Muscle of back (tissue), 13 donors: ENCODE measurements at places on chromosomes 5 and 9.

- no peak for DNase-seq
Observed at GRCh38 chr5:148843510-148844318, 17.3 kb downstream of the ADRB2 start.

- DNase-seq = no peak
Observed at GRCh38 chr9:25119041-25119440, 559.2 kb downstream of the TUSC1 start.

GRCh38 chr5:38931731-38932130 is 85.9 kb downstream of the OSMR start:
- no peak for DNase-seq

GRCh38 chr5:134530301-134531077 is 5.0 kb downstream of the JADE2 start:
- no peak for DNase-seq

GRCh38 chr5:55037046-55037771 is 13.2 kb downstream of the GZMK start:
- DNase-seq = no peak

- no peak for DNase-seq
Observed at GRCh38 chr9:116765011-116765410, 77.9 kb downstream of the TRIM32 start.

GRCh38 chr9:14935964-14936363 is 25.7 kb upstream of the FREM1 start:
- DNase-seq = no peak

DNA sequence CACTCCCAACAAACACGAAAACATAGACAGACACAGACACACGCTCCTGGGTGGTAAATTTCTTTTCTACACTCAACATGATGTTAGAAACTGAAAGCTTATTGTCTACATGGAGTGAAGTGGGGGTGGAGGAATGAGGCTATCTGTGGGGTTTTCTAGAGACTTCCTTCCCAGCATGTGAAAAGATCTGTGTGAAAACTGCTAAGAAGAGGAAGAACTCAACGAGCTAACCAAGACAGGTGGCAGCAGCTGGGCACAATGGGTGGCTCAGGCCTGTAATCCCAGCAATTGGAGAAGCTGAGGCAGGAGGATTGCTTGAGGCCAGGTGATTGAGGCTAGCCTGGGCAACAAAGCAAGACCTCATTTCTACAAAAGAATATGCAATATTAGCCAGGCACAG is 7.6 kb downstream of the FYB1 start:
- DNase-seq = no peak

- DNase-seq = no peak
Observed at GRCh38 chr9:79630521-79631403, 59.0 kb downstream of the TLE4 start.

DNA sequence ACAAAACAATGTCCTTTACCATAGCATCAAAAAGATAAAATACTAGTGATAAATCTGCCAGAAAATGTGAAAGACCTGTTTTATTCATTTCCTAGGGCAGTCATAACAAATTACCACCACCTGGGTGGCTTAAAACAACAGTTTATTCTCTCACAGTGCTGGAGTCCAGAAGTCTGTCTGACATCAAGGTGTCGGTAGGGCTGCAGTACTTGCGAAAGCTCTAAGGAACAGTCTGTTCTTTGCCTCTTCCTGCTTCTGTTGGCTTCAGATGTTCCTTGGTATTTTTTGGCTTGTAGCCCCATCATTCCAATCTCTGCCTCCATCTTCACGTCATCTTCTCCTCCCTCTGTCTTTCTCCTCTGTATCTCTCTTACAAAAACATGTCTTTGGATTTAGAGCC is 51.0 kb downstream of the PTPDC1 start:
- DNase-seq = no peak

GRCh38 chr5:148759101-148759500 is 67.3 kb upstream of the ADRB2 start:
- DNase-seq = no peak

DNA sequence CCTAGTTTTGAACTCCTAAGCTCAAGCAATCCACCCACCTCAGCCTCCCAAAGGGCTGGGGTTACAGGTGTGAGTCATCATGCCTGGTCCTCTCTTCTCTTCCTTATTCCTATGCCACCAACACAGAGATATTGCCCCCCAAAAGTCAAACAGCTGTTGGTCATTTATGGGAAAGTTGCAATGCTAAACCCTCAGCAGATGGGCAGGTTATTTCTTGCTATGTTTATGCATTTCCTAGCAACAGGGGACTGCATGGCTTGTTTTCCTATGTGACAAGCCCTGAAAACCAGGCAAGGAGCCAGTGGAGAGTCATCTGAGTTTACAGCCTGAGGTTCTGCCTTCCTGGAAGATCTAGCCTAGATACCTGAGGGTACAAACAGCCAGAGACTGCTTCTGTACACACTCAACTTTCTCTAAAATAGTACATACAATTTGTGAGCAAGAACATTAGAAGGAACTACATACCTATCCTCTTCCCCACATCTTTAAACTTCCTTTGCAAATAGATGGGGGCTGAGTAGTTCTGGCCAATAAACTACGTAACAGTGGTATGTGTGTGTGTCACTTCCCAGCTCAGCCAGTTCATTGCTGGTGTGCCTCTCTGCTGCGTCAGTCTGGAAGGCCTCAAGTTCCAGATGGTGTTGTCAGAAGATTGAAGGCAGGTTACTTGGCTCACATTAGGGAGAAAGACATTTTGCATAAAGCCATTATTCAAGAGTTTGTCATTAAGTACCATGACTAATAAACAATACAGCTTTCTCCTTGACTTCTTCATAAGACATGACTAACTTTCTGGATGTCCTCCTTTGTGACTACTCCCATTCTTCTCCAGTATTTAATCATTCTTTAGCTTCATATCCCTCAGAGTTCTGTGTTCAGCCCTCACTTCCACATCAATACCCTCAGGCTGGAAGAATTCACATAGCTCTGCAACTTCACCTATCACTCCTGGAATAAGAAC is 65.3 kb downstream of the CSNK1A1 start:
- DNase-seq = peak; percentile 99

GRCh38 chr5:81908044-81908443 is 63.8 kb upstream of the ATG10 start:
- DNase-seq = no peak

- DNase-seq = peak; percentile 9
Observed at GRCh38 chr5:7876867-7877266, 7.9 kb downstream of the MTRR start.

- DNase-seq = no peak
Observed at GRCh38 chr5:89289604-89290003, 406.6 kb upstream of the MEF2C start.

DNA sequence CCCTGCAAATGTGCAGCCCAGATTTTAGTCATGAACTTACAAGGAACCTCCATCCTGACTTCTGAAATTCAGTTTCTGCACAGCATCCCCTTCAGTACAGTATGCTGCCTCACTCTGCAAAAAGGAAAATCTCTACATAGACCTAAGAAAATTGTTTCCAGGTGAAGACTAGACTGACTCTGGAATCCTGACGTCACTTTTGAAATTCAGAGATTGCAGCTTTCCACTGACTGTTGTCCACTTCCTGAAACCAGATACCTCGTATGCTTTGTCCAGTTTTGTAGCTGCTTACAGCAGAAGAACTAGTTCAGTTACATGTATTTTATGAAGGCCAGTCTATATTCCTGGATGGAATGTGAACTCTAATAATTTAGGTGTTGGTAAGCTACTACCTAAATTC is 629.3 kb upstream of the ST8SIA4 start:
- no peak for DNase-seq

DNA sequence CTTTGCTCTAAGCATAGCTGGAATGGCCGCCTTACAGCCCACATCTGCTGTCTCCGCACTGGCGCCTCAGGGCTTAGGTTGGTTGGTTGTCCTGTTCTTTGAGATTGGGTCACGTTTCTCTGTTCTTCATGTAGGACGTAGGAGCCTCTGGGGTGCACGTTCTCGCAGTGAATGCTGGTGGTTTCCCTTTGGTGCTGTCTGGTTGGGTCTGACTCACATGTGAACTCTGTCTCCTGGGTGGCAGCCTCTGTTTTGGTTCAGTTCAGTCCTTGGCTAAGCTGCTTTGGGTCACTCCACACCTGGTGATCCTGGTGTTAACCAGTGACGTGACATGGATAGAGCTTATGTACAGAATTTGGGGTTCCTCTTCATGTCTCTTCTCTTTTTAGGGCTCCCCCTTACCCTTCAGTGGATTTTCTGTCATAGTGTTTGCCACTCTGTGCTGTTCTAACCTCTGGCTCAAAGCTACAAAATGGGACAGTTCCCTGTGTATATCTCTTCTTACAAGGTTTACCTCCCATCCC is 12.6 kb upstream of the LPCAT1 start:
- no peak for DNase-seq

- DNase-seq = no peak
Observed at GRCh38 chr9:125145425-125145824, 2.1 kb upstream of the SCAI start.

- peak; percentile 1 for DNase-seq
Observed at GRCh38 chr9:118269623-118270022, 565.4 kb downstream of the TLR4 start.

- DNase-seq = no peak
Observed at GRCh38 chr5:18771097-18771610, 1136.9 kb downstream of the TAF11L14 start.

DNA sequence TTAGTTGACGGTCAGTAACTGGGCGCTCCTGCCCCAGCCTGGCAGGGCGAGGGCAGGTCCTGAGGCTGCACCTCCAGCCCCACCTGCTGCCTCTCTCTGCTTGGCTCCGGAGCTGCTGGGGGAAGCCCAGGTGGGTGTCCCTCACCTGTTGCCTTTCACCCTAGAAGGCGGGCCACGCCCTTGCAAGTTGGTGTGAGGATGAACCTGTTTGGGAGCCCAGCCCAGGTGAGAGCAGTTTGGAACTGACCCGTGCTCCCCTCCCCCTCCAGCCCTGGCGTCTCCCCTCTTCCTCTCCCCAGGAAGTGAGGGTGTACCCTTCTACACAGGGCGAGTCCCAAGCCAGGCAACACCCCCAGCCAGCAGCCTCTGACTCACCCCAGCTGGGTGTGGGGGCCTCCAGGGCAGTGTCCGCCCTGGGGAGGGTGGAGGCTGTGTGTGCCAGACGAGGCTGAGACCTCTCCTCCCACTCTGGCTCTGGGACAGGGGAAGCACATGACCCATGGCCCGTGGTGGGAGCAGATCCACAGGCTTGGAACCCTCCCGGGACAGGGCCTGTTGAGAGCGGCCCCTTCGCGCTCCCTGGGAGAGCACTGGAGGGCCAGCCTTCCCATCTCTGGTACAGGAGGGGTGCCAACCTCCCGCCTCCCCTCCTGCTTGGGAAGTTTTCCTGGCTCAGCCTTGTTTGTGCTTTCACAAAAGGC is 10.4 kb downstream of the LRRC8A start:
- DNase-seq = peak; percentile 51

DNA sequence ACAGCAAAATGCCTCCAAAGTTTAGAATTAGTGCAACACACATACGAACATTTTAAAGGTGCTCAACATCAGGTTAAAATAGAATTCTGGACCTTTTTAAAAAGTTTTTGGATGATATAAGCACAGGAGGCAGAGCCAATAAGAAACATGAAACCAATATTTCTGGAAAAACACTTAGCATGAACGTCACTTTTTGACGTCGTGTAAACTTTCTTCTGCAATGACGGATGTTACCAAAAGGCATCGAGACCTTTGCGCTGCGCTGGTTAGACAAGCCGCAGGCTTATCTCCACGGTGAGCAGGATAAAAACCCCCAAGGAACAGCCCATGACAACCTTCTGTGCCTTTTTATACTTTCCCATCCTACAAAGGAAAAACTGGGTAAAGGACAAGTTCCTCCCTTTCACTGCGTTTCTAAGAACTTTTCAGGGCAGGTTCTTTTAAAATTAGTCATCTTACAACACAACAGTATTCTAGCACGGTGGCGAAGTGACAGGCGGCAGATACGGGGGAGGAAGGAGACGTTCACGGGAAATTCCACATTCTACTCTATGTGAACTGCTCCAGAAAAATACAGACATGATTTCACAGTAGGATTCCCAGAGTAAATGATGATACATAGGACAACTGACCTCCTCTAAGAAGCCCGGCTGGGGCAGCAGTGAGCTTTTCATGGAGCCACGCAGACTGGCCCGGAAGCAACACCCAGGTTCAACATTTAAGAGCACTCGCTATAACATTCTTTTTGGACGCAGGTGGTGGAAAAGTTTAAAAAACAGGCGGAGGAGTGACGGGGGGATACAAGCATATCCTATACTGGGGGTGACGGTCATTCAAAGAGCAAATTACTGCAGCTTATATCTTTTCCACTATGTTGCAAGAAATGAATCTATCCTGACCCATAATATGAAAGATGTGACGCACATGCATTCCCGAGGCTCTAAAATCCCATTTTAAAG is 52.4 kb downstream of the USP20 start:
- no peak for DNase-seq

DNA sequence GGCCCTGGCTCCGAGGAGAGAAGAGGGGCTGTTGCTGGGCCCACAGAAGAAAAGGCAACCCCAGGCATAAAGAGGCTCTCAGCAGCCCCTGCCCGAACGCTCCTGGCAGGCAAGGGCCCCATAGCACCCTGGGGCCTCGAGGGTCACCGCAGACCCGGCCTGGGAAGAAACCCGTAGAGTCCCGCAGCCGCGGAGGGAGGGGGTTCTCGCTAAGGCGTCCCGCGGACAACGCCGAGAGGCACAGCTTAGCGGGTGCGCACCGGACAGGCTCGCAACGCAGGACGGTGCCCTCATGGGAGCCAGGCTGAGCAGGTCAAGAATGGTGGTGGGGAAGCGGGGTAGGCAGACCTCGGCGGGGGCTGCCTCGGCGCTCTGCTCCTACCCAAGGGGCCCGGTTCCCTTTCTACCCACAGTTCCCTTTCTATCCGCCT is 6.7 kb downstream of the PITX1 start:
- DNase-seq = no peak

GRCh38 chr5:177194268-177194667 is 60.7 kb downstream of the NSD1 start:
- DNase-seq = peak; percentile 90

GRCh38 chr9:17963498-17963897 is 384.6 kb downstream of the SH3GL2 start:
- peak; percentile 10 for DNase-seq

DNA sequence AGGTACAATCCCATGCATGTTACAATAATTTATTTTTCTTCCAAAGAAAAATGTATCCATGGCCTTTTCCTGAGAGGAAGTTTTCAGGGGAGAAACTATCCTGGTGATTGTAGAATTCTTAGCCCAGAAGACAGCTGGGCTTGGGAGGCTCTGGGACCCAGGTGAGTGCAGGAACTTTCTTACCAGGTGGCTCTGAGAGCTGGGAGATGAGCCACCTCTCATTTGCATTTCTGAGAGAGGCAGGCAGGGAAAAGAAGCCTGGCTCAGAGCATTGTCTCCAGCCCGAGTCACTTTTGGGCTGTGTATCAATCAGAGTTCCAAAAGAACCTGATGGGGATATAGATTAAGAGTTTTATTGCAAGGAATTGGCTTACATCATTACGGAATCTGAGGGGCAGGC is 52.7 kb downstream of the ALG2 start:
- no peak for DNase-seq
